Tibial nerve (tissue), 4 donors: ENCODE measurements at places on chromosomes 1 and 21.

DNA sequence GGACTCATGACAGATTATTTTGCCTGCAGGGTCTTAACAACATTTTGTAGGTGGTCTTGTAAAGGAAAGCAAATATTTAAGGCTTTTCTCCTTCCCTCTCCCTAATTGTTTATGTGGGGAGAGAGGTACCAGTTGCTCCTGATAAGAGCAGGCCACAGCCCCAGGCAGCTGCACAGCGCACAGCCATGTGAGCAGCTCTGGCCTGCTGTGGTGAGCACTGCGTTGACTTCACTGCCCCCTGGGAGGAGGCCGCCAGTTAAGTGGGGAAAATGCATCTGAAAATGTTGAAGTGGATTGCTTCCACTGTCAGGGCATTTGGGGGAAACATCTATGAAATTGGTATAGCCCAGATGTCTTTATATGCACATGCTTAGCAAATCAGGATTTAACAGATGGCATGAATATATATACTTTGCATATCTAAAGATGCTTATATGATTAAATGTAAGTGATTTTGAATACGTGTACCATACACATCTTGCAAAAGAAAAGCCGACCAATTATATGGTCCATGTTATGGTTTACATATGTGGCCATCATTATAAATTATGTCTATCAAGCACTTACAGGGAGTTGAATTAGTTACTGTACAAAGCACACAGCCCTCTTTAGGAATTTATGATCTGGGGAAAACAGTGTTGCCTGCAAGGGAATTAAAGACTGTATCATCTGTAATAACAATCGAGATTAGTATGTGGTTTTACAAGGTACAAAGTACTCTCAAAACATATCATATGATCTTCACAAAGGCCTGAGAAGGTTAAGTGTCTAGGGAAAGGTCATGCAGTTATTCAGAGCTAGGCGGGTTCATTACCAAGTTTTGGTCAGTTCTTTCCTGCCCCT lies 132.1 kb downstream of the RHOU start:
- no peak for DNase-seq

- DNase-seq = no peak
Measured at GRCh38 chr1:228939881-228940392, 204.7 kb downstream of the RHOU start.

DNA sequence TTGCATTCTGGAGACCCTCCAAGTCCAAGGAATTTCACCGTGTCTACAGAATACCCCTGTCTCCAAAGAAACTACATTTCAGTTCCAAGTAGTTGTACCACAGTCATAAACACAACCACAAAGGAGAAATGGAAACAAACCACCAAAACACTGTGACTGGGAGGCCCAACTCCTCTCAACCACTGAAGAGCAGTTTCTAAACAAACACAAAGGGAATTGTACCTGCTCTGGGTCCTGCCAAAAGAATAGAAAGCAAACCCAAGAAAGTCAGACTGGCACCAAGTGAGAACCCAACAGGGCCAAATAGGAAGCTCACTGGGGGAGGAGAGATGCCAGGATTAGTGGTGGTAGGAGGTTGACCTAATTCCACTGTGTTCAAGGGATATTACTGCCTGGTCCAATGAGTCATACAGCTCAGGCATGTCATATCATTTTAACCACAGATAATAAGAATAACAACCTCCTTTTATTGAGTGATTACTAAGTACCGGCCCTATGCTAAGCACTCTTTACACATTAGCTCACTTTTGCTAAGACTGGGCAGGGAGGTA lies 123.9 kb upstream of the PPP2R5A start:
- DNase-seq = no peak

DNA sequence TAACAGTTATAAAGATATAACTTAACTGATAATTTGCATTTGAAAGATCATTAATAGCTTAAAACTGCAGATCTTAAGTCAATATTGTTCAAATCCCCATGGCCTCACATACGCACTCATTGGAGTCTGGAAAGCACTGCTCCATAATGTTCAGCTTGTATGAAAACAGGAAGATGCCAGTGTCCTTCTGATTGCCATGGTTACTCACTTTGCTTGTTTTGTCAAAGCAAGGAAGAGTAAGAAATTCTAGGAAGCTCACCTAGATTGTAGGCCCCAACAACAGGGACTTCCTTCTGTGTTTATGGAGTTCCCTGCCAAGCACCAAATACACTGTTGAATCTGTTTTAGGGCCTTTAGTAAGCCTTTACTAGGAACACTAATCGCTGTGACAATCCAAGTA lies 10.9 kb downstream of the GAS5 start:
- DNase-seq = no peak

- no peak for DNase-seq
Measured at GRCh38 chr1:41707793-41708192, 210.9 kb downstream of the HIVEP3 start.

- DNase-seq = no peak
Measured at GRCh38 chr1:159229896-159230295, 25.2 kb downstream of the ACKR1 start.

DNA sequence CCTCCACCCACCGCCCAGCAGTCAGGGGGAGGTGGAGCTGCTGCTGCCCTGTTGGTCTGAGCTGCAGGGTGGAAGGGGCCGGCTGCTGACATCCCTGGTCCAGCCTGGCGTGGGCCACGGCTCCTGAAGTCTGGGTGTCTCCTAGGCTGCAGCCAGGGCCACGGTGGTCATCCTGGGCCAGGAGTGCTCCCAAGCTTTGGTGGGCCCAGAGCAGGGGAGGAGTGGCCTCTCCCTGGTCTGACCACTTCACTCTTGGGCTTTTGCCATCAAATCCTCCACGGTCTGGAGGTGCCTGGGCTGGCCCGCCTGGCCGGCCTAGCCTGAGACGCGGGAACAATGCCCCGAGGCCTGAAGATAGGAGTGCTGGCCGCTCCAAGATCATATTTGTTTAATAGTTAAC lies 5.8 kb downstream of the PRDM16 start:
- DNase-seq = no peak

GRCh38 chr1:198304431-198304830 lies 147.6 kb downstream of the NEK7 start:
- no peak for DNase-seq

DNA sequence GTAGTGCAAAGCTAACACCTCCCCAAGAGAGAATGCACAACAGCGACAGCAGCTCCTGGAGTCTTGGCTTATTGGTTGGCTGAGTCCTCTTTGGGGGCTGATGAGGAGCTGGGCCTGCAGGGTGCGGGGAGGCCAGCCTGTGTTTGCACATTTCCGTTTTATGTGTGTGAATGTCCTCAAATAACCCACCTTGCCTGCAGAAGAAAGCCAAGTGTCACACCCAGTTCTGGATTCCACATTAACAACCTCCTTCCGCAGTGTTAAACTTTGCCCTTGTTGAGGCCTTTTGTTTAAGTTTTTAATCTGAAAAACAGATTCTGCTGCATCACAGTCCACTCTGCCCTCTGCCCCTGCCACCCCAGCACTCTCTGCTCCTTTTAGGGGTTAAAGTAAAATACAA lies 274.5 kb downstream of the TM2D1 start:
- no peak for DNase-seq

DNA sequence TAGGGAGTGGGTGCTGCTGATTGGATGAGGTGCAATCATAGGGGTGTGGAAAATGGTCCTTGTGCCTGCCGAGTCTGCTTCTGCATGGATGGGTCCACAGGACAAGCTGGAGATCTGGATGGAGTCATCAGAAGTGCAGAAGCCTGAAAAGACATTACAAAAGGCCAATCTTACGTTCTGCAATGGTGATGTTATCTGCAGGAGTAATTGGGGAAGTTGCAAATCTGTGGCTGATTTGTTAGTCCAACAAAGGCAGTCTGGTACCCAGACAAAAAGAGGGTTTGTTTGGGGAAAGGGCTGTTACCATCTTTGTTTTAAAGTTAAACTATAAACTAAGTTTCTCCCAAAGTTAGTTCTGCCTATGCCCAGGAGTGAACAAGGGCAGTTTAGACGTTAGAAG lies 166.5 kb downstream of the PGBD5 start:
- no peak for DNase-seq

GRCh38 chr1:53195246-53196016 lies 1.2 kb upstream of the CPT2 start:
- DNase-seq = no peak

- no peak for DNase-seq
Measured at GRCh38 chr1:71023515-71023914, 24.1 kb downstream of the PTGER3 start.

- no peak for DNase-seq
Measured at GRCh38 chr1:184146202-184146601, 94.7 kb downstream of the TSEN15 start.

- DNase-seq = no peak
Measured at GRCh38 chr21:37538971-37539590, 172.5 kb downstream of the DYRK1A start.

- DNase-seq = no peak
Measured at GRCh38 chr21:28696844-28697410, 295.8 kb downstream of the LTN1 start.

- no peak for DNase-seq
Measured at GRCh38 chr1:82225421-82226185, 424.9 kb downstream of the ADGRL2 start.

DNA sequence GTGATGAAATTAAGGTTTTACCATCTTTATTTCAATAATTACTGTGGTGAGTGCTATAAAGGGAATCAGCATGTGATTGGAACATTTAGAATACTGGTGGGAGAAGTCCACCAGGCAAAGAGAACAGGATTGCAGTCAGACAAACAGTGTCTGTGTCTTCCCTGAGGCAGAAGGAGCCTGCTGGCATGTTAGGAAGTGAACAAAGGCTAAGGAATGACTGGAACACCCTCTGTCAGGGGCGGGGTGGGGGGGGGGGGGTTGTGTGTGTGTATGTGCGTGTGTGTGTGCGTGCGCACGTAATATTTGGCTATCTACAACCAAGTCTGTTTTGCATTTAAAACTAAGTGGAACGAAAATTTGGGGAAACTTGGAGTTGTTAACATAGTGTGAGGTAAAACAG lies 30.2 kb downstream of the SRRM1 start:
- DNase-seq = no peak

- DNase-seq = no peak
Measured at GRCh38 chr21:31647650-31648049, 11.8 kb upstream of the SOD1 start.

DNA sequence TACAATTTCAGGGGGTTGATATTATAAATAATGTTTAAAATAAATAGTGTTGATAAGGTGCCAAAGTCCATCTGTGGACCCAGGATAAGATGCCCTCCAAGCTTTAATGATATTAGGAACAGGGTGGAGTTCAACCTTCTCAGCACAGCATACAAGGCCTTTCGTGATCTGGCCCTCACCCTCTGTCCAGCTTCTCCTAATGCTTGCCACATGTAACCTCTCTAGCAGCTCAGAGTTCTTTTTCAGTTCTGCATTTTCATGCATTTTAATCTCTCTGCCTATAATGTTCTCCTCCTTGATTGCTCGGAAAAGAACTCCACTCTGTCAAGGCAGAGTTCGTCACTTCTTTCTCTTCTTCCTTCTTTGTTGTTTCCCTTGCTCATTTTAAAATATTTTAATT lies 21.4 kb upstream of the SMAP2 start:
- DNase-seq = no peak

GRCh38 chr1:200989337-200989736 lies 34.2 kb downstream of the KIF21B start:
- no peak for DNase-seq

- DNase-seq = no peak
Measured at GRCh38 chr1:206563367-206564207, 48.7 kb downstream of the EIF2D start.

GRCh38 chr1:201311356-201312011 lies 28.2 kb downstream of the PKP1 start:
- no peak for DNase-seq

DNA sequence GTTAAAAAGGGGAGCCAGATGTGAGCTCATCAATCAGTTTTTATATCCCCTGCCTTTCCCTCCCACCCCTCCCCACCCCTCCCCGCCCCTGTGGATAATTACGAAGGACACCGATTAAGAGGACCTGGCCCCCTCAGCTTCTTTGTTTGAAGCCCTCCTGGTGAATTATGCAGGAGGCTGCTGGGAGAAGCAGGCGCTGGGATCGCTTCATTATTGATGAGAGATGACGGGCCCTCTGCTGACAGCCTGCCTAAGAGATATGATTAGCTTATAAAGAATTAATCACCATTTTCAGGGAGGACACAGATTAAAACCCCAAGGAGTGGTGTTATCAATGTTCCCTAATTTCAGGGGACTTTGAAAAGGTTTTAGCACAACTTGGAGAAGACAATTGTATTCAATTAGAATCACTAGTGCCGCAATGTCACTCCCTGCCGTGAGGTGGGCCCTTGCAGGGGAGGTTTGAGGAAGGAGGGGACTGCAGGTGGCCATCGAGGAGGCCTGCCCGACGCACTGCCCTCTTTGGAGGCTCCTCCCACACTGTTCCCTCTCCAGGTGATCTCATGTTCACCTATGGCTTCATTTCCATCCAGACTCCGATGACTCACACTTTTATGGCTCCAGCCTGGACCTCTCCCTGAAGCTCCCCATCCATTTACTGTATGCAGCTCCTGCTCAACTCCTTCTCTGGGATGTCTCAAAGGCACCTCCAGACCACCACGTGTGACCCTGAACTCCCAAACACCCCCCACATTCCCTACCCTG lies 67.0 kb upstream of the KLHDC7A start:
- no peak for DNase-seq

- DNase-seq = no peak
Measured at GRCh38 chr1:174017231-174017970, 4.8 kb downstream of the RC3H1 start.

DNA sequence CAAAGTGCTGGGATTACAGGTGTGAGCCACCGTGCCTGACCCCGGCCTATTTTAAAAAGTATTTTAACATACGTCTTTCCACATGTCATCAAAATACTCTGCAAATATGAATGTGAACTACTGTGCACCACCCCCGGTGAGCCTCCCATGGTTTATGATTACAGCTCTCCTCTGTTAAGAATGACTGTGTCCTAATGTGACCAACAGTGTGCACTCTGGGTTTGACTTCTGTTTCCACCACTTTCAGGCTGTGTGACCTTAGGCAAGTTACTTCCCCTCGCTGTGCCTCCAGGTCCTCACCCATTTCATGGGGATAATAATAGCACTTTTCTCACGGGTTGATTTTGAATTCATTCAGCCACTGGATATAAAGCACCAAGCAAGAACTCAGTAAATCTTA lies 14.7 kb downstream of the AMPD2 start:
- no peak for DNase-seq

DNA sequence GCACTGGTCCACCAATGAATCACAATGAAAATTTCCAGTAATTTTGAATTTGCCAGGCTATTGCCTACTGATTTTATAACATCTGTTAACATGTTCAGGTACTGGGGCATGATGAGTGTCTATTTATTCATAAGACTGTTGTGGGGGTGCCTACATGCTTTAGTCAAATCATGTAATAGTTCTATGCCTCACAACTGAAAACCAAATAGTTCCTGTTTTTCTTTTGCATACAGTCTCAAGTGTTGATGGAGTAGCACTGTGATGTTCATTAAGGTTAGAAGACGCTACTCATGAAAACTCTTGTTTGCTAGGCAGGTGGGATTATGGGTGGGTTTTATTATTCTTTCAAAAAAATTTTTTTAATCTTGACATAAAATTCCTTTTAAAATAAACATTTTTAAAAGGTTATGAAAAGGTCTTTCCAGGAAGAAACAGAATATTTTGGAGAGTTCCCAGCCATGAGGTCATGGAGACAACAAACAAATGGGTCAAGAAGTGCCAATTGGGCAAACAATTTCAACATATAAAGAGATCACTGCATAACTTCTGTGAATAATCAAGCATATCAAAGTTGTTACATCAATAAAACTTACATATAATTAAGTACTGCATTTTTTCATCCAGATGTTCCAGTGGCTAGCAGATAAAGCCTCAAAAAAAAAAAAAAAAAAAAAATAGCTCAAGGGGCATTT lies 40.2 kb upstream of the NHLH2 start:
- DNase-seq = no peak

- DNase-seq = no peak
Measured at GRCh38 chr1:213415691-213416380, 364.8 kb downstream of the RPS6KC1 start.

- no peak for DNase-seq
Measured at GRCh38 chr1:206011057-206011456, 7.9 kb upstream of the RAB7B start.
